CD4-positive, CD25-positive, alpha-beta regulatory T cell (primary cell): ENCODE measurements at places on chromosomes 2 and 18. TPM values are rescaled to one million over a fixed set of nuclear protein-coding genes. Genes with fewer than 3 reads are reported as not detected.

GRCh38 chr2:172427256-172427989, at the start of gene ITGA6:
Gene ITGA6, plus strand, starts transcription at chr2:172427586.
- DNase-seq = peak; percentile 84

KIAA2012 gene
- polyA plus RNA-seq = not detected

DNA sequence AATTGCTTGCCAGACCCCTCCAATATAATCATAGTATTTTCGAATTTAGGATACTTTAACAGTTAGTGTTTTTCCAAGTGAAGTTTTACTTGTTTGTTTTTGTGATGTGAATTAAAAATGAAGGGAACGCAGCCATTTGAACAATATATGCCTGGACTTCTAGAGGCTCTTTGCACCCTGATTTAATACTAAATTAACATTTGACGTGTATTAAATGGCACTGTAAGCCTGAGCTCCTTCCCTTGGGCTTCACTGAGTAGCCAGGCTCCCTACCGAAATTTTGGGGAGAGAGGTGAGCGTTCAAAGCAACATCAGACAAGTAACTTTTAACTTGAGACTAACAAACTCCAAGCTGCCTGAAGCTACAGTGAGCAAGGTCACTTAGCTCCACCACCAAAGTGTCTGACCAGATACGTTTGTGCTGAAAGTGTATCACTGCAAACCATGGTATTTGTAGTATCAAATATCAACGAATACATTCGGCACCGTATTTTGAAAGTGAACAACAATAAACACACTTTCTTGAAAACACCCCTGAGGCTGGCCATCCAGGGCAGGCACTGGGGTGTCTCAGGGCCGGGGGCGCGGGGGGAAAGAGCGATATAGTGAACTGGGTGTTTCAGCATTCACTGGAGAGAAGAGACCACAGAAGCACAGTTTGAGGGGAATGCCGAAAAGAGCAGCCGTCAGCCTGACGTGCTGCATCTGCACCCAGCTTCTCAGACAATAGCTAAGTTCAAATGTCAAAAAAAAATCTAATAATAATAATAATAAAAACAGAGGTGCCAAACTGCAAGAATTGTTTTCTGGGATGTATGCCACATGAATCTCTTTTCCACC, 7.7 kb upstream of the POU3F3 start:
- no peak for DNase-seq

DNA sequence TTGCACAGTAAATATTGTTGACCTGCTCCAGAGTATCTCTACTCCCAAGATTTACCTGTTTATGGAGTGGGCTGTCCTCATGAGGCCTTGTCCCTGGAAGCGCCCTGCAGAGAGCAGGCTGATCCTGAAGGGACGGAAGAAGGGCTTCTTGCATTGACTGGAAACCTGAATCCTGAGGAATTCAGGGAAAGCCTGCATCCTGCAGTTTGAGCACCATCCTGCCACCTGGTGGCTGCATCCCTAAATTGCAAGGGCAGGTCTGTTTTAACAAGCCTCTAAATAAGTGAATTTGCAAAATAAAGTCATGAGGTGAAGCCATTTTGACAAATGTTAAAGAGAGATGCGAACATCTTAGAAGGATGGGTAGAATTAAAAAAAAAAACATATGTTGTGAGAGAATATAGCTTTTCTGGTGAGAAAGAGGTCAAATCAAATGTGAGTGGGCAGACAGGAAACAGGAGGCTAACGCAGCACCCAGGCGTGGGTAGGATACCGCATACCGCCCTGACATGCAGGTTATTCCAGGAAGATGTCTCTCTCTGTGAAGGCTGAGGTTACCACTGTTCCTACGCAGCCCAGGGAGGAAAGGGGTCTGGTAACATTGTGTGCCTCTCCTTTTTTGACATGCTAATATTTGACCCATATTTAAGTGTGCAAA, 754.9 kb downstream of the RNF144A start:
- DNase-seq = no peak

NYAP2 gene
- not detected for polyA plus RNA-seq

GRCh38 chr2:9914384-9915065, 37.0 kb upstream of the GRHL1 start:
- peak; percentile 5 for DNase-seq

COLEC11 gene
- not detected for polyA plus RNA-seq

UGT1A7 gene
- polyA plus RNA-seq = not detected

- DNase-seq = no peak
Measured at GRCh38 chr2:225274751-225275150, 124.8 kb upstream of the NYAP2 start.

DBI gene
- 447 TPM for polyA plus RNA-seq

GRCh38 chr2:236674238-236674637, 104.6 kb downstream of the ACKR3 start:
- DNase-seq = no peak

COL4A4 gene
- 0.02 TPM for polyA plus RNA-seq

- no peak for DNase-seq
Measured at GRCh38 chr18:9135912-9136314, 668 bp upstream of the ANKRD12 start.

TAF4B gene
- 5.6 TPM for polyA plus RNA-seq

SESTD1 gene
- polyA plus RNA-seq = 7.2 TPM

DNA sequence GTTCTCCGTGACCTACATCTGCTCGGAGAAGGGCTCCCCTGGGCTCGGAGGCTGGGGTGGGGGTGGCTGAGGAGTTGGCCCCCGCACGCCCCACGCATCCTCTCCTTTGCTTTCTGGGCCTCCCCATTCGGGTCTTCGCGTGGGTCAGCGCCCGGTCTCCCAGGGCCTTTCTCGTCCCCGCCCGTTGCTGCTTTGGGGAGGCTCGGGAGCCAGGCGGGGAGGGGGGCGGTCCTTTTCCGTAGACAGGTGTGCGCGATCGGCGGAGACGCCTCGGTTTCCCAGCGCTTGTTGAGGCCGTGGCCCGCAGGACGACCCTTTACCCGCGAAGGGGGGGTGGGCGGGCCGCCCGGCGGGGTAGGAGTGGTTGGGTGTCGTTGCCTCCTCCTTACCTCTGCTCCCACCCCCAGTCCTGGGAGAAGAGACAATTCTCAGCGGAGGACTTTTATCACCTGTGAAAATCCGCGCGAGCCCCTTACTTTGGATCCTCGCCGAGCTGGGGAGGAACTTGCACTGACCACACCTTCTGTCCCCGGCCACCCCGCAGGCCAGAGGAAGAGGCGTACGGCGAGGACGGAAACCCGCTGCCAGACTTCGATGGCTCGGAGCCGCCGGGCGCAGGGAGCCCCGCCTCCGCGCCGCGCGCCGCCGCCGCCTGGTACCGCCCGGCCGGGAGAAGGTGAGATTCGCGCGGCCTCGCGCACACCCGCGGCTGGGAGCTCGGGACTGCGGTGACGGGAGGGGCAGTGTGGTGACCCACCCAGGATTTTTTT, 2.6 kb downstream of the ADCYAP1 start:
- no peak for DNase-seq

GRCh38 chr18:77811503-77811902, 561.9 kb downstream of the GALR1 start:
- no peak for DNase-seq

CXCR1 gene
- polyA plus RNA-seq = 0.40 TPM

DNA sequence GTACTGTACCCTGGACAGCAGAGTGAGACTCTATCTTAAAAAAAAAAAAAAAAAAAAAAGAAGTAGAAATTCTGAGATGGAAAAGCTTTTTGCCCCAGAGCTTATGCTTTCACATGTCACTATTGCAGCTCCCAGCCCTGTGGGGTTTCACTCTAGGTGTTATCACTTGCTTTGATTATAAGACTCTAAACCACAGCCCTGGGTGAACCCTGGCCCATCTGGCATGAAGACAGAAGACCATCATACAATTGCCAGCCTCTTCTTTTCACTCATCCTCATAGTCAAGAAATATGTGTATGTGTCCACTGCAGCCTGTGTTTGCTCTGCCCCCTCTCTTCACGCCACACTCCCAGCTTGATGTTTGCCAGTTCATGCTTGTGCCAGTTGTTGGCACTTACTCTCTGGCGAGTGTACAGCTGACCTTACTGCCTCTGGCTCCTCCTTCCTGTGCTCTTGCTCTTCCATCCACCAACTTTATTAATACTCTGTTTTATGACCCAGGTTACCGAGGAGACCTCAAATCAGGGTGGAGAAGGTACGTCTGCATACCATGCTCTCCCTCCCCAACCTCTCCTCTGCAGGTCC, 136.7 kb upstream of the NCK2 start:
- no peak for DNase-seq

- DNase-seq = no peak
Measured at GRCh38 chr2:236510034-236510433, 59.6 kb upstream of the ACKR3 start.

PID1 gene
- not detected for polyA plus RNA-seq

CKAP2L gene
- 0.43 TPM for polyA plus RNA-seq

GRHL1 gene
- not detected for polyA plus RNA-seq

GRCh38 chr18:25047983-25048382, 304.0 kb downstream of the ZNF521 start:
- no peak for DNase-seq

DNA sequence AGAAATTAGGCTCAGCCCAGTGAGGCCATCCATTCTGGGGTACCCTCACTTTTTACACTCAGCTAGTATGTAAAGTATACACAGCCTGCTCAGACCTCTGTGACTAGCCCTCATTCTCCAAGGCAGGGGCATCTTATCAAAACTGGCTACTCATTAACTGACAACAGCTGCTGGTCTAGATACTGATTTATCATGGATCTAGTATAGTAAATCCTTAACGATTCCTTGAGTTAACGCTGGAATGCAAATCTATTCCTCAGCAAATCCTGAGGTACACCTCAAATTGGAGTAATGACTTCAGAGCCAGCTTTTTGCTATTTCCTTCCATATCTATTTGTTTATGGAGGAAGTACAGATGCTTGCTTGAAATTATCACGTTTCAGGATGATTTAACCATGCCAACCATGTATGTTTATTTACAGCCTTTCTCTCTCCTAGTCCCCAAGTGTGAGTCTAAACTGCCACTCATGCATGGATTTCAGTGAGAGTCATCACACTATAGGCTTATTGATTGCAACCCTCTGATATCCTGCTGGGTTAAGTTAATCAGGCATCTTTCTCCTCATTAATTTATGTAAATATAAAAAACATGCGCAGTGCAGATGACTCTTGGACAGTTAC, 70.2 kb upstream of the DOK6 start:
- DNase-seq = no peak

- DNase-seq = no peak
Measured at GRCh38 chr2:204191574-204191973, 255.0 kb downstream of the ICOS start.

- DNase-seq = no peak
Measured at GRCh38 chr2:158665536-158666302, 129.4 kb upstream of the DAPL1 start.

DNA sequence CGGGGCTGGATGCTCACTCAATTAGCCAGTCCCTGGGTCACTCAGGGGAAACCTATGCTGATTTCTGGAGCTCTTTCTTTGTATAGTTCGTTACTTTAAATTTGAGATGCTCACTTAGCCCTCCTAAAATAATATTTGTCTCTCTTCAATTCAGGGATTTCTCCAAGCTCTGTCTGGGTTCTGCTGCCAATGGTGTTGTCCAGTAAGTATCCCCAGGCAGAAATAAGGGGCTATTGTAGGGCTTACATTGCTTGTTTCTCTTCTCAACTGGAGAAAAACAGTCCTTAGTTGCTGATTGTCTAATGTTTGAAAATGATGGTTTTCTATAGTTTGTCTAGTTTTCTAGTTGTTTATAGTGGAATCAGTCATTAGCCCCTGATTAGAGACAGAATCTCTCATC, 5.0 kb downstream of the RAB6C start:
- DNase-seq = no peak

ADCYAP1 gene
- polyA plus RNA-seq = not detected

GRCh38 chr2:101704046-101704466, 6.5 kb downstream of the MAP4K4 start:
- peak; percentile 43 for DNase-seq

DNA sequence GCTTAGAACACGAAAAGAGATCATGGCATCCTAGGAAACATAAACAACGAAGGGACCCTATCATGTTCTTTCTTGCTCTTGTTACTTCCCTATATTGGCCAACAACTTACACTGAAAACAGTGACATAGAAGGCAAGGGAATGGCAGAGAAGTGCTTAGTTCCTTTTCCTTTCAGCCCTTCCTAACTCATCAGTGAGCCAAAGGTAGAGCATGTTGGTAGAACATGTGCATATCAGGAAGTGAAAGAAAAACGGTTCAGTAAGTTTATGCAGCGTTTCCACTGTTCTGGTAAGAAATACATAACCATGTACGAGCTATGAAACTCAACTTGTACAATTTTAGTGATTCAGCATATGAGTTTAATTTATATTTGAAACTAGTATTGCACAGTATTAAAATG, 21.7 kb downstream of the AKAIN1 start:
- no peak for DNase-seq
